Endothelial cell of umbilical vein (primary cell): ENCODE measurements at places on chromosomes 3 and 15.

DNA sequence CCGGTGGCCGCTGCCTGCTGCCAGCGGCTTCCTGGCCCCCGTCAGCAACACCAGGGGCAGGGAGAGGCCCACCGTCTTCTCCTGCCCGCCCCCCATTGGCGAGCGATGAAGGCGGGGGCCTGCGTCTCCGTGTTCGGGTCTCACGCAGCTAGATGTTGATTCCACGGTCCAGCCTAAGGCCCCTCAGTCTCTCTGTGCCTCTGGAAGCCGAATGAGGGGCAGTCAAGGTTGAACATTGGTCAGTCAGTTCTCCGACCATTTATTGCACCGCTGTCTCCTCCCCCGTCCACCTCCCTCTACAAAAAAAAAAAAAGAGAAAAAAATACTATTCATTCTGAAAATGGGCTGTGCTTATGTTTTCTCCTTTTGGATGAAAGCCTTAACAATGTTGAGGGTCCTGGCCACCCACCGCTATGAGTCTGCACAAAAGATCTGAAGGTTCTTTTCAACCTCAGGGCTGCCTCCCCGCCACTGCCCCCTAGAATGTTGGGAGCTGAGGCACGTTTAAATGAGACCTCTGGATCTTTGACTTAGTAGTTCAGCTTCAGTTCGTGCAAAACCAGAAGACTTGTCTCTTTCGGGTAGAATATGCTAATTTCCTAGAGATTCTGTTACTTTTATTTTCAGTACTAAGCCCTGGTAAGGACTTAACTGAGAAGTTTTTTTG lies 736 bp downstream of the IREB2 start:
- peak; percentile 59 for DNase-seq

- DNase-seq = no peak
Observed at GRCh38 chr3:47385007-47385406, 4.2 kb downstream of the PTPN23 start.

DNA sequence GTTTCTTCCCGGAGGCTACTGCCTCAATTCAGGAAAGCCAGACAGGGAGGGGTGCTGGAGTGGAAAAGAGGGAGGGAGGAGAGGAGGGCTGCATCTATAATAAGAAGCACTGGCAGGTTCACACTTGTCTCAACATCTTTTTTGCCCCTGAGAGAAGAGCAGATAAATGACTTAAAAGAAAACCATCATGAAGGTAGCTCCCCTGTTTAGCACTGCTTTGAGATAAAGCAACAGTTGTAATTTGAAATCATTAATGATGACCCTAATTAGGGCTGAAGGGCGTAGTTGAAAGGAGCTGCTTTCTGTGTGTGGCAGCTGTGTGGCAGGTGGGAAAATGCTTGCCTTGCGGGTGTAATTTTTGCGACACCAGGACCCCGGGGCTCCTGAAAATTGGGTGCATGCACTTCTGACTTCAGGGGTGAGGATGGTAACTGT lies 222.8 kb upstream of the IL12A start:
- no peak for DNase-seq

DNA sequence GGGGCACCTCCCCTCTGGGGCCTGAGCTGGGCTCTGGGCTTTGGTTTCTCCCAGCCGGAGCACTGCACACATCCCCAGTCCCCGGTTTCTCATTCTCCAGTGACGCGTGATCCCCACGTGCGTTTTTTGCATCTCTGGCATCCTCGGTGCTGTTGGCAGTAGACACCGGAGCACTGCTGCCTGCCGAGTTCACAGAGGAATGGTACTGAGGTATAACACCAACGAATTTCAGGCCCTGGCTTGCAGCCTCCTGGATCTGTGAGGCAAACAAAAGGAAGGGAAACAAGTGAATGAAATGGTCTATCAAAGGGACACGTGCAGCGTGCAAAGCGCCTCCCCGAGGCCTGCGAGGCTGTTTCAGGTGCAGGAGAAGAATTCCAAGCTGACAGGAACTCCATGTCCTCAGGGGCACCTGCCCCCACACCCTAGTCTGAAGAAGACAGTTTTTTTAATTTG lies 112.9 kb downstream of the OXNAD1 start:
- no peak for DNase-seq

- no peak for DNase-seq
Observed at GRCh38 chr15:48896869-48897814, 19.2 kb downstream of the EID1 start.

GRCh38 chr3:184491011-184491576 lies 70.5 kb upstream of the EPHB3 start:
- no peak for DNase-seq

DNA sequence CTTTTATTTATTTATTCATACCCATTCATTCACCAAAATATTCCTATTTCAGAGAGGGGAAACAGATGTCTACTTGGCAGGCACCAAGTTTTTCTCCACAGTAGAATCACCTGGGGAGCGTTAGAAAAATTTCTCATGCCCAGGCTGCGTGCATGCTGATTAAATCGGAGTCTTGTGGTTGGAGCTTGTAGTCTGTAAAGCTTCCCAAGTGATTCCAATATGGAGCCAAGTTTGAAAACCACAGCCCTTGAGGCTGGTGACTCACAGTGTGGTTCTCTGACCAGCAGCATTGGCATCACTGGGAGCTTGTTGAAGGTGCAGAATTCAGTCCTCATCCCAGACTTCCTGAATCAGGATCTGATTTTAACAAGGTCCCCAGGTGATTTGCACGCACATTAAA lies 49.7 kb downstream of the PDHB start:
- no peak for DNase-seq

DNA sequence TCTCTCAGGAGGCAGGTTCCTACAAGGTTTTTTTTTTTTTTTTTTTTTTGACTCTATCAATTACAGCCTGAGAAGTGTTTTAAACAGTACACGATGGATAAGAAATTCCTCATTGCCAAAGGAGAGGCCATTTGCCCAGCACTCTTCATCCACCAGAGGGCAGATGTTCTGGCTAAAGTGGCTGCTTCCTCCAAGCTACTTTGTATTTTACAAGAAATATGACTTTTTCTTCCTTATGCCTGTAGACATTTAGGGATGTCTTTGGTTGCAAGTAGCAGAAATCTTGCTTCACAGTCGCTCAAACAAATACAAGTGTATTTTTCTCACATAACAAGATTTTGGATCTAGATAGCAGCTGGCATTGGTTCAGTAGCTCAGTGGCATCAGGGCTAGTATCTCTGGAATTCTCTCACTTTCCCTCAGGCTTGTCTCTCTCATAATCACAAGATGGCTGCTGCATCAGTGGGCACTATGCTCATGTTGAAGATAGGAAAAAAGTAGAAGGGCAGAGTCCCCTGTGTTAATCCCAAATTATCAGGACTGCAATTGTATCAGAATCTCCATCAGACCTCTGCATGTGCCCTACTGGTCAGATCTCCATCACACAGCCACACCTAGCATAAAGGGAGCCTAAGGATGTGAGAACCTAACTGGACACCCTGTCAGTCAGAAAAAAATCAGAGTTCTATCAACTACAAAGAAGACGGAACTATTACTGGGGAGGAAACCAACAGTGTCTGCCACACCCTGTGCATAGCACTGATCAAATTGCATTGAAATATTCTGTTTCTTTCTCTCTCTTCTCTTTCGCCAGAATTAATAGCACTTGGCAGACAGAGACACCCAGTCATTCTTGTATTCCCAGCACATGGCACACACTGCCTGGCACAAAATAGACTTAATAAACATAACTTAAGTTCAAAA lies 138.9 kb upstream of the COL8A1 start:
- DNase-seq = peak; percentile 80

- no peak for DNase-seq
Observed at GRCh38 chr3:128572644-128573105, 77.9 kb downstream of the RPN1 start.

GRCh38 chr15:34725556-34725955 lies 29.2 kb downstream of the GJD2 start:
- DNase-seq = no peak

GRCh38 chr3:167899093-167899492 lies 163.6 kb downstream of the SERPINI1 start:
- no peak for DNase-seq

DNA sequence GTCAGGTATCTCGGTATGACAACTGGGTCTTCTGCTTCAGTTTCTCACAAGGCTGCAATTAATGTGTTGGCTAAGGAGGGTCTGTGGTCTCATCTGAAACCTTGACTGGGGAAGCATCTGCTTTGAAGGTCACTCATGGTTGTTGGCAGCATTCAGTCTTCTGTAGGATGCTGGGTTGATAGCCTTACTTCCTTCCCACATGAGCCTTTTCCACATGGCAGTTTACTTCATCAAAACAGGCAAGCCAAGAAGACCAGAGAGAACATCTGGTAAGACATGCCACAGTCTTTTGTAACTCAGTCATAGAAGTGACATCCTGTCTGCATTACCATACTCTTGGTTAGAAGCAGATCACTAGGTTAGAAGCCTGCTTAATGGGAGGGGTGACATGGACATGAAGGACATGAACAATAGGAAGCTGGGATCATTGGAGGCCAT lies 49.5 kb downstream of the CMC1 start:
- DNase-seq = no peak

- DNase-seq = no peak
Observed at GRCh38 chr3:16103472-16103871, 71.0 kb upstream of the GALNT15 start.

DNA sequence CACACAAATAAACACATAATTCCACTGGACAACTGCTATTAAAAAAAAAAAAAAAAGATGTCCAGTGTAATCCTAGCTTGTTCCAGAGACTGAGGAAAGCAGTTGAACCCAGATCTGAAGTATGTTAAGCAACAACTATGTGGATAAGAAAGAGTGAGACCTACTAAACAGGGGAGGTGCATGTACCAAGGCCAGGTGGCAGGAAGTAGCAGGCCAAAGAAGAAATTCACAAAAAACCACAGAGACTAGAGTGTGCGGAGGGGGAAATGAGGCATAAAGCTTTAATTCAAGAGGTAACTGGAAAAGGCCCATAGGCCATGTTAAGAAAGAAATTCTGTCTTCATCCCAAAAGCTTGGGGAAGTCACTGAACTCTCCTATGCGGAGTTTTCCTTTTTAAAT lies 490.0 kb downstream of the NAALADL2 start:
- no peak for DNase-seq

DNA sequence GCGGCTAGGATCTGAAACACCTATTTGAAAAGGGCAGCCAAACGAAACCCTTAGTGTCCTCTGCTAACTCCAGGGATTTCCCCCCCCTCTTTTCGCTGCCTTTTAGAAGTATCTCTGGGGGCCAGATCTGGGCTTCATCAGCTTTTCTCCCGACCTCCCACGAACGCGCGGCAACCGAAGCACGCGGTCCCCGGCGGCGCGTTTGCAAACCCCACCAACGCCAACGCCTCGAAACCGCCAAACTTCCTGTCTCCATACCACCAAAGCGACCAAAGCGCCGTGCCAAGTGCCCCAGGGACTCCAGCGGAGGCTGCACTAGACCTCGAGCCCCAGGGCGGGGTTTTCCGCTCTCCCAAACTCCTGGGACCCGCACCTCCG lies 155.8 kb upstream of the FRMD4B start:
- DNase-seq = no peak

DNA sequence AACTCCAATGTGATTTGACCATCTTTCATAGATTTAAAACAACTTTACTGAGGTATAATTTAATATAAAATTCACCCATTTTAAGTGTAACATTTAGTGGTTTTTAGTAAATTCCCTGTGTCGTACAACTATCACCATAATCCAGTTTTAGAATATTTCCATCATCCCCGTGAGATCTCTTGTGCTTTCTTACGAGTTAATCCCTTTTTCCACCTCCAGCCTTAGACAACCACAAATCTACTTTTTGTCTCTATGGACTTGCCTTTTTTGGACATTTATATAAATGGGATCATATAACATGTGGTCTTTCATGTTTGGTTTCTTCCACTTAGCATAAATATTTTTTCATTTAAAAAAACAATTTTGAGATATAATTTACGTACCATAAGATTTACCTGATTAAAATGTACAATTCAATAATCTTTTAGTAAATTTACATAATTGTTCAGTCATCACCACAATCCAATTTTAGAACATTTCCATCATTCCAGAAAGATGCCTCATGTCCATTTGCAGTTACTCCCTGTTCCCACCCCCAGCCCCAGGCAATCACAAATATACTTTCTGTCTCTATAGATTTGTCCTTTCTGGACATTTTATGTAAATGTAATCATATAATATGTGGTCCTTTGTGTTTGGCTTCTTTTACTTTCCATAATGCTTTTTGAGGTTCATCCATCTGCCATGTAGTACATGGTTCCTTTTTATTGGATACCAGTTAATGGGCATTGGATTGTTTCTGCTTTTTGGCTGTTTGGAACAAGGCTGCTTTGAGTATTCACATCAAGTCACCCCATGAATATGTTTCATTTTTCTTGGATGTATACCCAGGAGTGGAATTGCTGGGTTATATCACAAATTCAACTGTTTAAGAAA lies 3.1 kb downstream of the OXSR1 start:
- no peak for DNase-seq

GRCh38 chr15:66959875-66960274 lies 105.5 kb upstream of the SMAD3 start:
- no peak for DNase-seq

DNA sequence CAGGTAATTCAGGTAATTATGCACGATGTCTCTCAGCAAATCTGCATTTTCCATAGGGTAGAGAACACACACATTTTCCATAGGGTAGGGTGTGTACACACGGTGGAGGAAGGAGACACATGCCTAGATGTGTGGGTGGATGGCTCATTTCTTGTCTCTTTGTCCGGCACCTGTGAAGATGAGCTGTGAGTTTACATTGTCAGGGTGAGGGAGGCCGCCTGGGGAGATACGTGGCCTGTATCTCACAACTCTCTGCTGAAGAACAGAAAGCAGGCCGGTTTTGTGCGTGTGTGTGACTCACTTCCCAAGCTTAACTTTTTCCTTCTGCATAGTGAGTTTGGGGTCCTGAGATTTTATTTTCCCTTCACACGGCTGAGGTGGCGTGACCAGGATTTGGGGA lies 60.3 kb downstream of the SLC6A6 start:
- DNase-seq = no peak

- DNase-seq = no peak
Observed at GRCh38 chr3:29451920-29452319, 171.0 kb downstream of the RBMS3 start.

- no peak for DNase-seq
Observed at GRCh38 chr3:82973791-82974190, 1212.3 kb upstream of the GBE1 start.

GRCh38 chr15:33636958-33637357 lies 326.2 kb downstream of the RYR3 start:
- no peak for DNase-seq

GRCh38 chr3:186255703-186256331 lies 106.2 kb downstream of the DGKG start:
- DNase-seq = no peak

DNA sequence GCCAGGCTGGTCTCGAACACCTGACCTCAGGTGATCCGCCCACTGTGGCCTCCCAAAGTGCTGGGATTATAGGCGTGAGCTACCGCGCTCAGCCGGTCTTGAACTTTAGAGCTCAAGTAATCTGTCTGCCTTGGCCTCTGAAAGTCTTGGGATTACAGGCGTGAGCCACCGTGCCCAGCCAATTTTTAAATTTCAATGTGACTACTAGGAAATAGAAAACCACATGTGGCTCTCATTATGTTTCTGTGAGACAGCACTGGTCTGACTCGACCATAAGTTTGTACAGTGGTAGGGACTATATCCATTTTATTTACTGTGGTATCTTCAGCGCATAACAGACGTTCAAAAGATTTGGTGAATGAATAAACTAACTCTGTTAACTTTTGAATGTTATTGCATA lies 9.1 kb downstream of the ZFAND6 start:
- no peak for DNase-seq

- peak; percentile 10 for DNase-seq
Observed at GRCh38 chr3:155889952-155890351, 19.5 kb downstream of the GMPS start.
